ENCODE measurements at places on chromosomes 12 and 14.

DNA sequence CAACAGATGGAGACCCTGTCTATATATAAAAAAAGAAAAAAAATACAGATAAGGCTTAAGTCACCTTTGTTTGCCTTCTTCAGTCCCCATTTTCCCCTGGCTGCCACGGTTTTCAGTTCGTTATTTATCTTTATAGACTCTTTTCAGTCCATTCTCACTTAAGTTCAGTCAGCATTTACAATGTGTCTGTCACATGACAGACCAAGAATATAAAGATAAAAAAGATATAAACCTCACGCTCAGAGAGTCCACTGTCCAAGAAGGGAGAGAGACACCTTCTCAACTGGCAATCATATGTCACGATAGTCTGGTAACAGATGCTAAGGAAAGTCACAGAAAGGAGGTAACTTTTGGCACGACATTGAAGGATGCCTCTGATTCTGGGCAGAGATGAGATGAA is 13.4 kb upstream of the POLR3B start:
- DNase-seq, result no peak

DNA sequence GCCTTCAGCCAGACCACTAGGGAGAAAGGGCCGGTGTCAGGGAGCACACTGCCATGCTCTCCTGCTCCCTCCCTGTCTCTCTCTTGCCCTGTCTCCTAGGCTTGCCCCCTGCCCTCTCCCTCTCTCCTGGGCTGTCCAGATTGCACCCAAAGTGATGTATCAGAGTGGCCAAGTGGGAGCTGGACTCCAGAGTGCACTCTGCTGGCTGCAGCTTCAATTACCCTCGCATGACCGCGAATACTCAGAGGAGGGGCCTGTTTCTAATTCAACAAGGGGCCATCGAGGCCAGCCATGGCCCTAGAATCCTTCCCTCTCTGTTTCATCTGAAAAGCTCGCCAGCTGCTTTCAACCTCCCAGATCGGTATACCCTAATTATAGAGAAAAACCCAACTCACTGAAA is 206.4 kb upstream of the FKBP4 start:
- no peak for DNase-seq

GRCh38 chr14:88995437-88996198 is 171.2 kb downstream of the TTC8 start:
- DNase-seq, result no peak

GRCh38 chr14:105483300-105484068 is 3.2 kb upstream of the CRIP1 start:
- no peak for DNase-seq

DNA sequence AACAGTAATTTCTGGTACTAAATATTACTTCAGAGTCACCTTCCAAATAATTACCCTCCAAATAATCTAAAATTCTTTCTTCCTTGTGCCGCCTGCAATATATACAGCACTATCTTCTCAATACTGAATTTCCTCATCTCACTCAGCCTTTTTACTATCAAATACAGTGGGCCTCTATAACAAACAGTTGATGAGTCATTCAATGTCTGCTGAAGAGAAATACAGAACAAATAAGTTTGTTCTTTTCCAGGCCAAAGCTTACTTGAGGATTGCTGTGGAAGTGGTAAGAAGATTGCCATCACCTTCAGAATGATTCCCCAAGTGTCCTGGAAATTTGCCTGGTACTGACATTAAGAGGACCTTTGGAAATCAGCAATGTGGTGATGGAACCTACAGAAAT is 218.2 kb upstream of the ARHGAP5 start:
- DNase-seq, result no peak

DNA sequence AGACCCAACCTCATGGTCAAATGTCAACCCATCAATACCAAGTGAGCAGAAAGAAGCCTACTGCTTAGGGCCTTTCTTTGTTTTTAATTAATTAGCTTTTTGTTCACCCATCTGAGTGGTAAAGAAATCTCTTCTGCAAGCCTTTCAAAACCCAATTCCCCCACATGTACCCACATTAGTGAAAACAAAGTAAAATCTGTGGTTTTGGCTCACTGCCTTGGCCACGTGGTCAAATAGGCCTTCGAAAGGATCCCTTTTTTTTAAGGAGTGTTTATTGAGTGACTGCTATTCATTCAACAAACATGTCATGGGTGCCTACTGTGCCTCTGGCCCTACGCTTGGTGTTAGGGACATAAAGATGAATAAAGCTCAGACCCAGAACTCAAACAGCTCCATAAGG is 160.1 kb downstream of the NUAK1 start:
- no peak for DNase-seq

DNA sequence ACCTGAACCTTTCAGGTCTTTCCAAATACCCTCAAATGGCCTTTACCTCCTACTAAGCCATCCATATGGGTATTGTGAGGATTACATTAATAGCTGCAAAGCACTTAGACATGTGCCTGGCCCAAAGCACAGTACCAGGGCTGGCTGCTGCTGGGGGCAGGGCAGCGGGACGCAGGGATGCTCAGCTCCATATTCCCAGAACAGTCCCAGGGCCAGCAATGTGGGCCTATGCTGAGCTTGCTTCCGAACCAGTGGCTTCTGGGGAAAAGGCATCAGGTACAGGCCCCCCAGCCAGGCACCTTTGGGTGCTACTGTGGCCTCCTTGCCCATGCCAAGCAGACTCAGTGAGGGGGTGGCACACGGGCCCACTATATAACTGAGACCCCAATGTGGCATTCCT is 10.4 kb downstream of the ACTN1 start:
- no peak for DNase-seq

DNA sequence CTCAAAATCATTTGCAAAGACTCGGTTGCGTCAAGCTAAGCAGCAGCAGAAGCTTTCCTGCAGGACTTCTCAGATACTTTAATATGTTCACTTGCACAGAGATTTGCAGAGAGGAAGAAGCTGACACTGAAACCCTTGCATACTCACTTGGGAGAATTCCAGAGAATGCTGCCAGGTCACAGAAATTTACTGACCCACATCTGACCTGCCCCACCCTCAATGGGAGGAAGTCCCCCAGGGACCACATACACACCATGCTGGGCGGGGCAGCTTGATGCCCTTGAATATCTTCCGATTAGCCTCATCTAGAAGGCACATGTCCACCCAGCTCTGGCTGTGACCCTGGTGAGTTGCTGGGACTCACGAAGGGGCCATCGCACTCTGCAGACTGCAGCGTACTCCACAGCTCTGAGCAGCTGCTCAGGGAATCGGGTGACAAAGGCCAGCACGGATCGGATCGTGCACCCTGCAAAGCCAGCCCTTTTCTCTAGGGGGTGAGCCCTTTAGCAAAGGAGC is 83.2 kb downstream of the ITPK1 start:
- no peak for DNase-seq

DNA sequence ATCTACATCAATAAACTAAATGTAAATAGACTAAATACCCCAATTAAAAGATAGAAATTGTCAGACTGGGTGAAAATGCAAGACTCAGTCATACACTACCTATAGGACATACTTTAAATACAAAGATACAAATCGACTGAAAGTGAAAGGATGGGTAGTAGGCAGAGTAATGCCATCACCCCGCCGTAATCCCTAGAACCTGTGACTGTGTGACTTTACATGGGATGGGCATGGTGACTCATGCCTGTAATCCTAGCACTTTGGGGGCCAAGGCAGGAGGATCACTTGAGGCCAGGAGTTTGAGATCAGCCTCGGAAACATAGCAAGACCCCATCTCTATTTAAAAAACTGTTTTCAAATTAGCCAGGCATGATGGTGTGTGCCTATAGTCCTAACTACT is 2.6 kb upstream of the EVL start:
- DNase-seq, result no peak

DNA sequence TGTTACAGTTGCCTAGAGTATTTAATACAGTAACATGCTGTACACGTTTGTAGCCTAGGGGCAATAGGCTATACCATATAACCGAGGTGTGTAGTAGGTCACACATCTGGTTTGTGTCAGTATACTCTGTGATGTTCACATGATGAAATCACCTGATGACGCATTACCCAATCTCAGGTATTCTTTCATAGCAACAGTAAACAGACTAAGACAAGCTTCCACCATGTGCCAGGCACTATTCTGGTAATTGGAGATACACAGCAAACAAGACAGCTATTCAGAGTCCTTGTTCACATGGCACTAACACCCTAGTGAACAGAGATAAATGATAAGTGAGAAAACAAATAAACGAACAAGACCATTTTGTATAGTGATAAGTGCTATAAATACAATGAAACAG is 3.8 kb upstream of the PDE3A start:
- no peak for DNase-seq

DNA sequence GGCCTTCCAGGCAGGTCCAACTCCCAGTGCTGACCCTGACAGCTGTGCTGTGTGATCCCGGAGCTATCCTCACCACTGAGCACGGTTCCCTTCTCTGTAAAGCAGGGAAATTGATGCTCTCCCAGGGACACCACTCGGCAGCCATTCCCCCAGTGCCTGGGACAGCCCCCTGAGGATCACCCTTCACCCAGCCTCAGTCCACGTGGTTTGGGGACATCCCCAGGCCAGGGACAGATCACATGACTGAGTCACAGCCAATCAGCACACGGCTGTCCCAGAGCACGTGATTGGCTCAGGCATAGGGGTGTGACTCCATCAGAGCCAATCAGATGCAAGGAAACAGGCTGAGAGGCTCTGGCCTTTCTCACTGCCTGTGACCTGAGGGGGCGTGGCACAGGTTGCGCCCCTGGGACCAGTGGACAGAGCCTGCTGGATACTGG is 68.8 kb upstream of the SFSWAP start:
- no peak for DNase-seq

DNA sequence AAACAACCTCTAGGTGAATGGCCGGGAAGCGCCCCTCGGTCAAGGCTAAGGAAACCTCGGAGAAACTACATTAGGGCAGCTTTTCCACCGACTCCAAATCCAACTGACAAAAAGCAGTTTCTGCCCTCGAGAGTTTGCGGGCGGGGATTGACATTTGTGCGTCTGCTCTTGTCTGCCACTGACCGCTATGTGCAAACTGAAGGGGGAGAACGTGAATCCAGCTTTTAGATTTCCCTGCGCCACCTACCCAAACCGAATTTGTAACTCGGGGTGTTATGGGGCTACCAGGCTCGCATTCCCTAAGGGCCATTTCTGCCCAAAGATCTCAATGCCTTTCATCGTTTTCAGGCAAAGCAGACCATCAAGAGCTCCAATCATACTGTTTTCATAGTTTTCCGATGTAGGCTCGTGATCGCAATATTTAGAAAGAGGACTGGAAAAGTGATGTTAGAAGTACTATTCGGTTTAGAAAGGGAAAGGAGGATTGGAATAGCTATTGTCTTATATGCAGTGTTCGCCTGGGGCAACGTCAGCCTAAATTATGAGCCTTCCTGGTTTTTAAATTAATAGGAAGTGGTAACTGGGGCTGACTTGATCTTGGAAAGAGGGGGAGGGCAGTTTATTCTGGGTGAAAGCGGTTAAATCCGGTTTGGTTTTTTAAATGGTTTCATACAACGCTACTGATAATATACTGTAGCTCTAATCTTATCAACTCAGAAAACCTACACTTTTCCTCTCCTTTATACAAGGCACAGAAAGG is 45.4 kb downstream of the BCAT1 start:
- DNase-seq, result no peak

DNA sequence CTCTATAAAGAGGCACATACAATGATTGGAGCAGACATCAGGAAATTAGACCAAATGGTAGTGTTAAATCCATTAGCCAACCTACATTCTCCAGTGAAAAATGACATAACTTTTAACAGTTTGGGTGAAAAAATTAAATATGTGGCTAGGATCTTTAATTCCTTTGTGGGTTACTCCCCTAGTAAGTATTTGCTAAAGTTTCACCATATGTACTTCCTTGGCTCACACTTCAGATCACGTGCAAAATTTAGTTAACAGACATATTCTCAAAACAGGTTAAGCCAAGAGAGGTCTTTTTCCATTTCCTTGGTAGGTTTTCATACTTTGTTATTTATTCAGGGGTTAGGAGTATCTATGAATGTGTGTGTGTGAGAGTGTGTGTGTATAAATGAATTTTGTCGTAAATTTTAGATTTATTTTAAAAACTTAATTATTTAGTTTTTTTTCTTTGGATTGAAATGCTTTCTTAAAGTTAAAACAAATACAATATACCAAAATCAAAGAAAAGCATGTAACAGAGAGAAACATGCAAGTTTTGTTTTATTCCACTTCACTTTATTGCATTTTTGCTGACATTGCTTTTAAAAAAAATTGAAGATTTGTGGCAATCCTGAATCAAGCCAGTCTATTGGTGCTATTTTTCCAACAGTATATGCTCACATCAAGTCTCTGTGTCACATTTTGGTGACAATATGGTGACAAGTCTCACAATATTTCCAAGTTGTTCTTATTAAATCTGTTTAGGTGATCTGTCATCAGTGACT is 258.7 kb downstream of the FLRT2 start:
- DNase-seq, result no peak

DNA sequence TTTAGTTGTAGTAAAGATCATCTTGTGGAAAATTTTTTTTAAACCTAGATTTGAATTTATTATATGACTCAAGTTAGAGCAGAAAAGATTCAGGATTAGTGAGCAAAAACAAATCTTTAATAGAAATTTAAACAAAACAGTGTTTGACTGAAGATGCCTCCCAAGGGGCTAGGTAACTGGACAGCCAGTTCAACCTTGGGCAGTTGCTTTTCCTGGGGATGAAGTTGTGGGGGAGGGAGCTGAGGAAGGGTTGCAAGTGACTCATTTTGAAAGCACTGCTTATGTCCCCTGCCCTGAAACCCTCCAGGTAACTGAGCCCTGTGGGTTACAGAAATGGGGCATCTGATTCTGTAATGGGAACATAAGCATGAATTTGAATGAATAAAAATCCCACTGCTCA is 13.1 kb downstream of the CFAP54 start:
- DNase-seq, result no peak

- no peak for DNase-seq
These were observed 80.9 kb downstream of the TESC start for GRCh38 chr12:117018276-117018675.

DNA sequence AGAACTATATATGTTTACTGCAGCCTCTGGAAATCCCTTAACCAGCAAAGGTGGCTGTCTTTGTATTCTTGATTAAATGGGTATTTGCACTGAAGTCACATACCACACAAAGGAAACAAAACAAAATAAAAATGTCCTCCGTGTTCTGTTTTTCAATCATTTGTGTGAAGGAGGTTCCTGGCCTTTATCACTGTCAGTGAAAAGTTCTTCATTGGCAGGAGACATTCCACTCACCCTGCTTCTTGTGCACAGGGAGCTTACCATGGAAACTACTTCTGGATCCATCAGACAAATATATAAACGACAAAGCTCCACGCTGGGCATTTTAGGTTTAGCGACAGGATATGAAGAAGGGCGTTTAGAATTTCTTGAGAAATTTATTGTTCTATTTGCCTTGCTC is 5.7 kb upstream of the NKX2-8 start:
- DNase-seq, result no peak

- DNase-seq, result no peak
These were observed 51.5 kb upstream of the CMKLR1 start for GRCh38 chr12:108390495-108391203.

DNA sequence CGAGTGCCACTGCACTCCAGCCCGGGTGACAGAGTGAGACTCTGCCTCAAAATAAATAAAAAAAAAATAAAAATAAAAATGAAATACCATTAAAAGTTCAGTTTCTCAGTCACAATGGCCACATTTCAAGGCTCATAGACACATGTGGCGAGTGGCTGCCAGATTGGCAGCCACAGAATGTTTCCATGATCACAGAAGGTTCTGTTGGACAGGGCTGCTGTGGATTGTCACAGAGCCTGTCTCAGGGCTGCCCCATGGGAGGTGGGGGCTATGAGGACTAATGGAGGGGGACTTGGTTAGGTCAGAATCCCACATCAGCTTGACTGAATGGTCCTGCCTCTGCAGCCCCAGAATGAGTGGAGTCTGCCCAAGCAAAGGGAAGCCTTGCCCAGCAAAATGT is 3.8 kb upstream of the PLA2G1B start:
- DNase-seq, result no peak

- DNase-seq, result no peak
These were observed 15.0 kb upstream of the CACNA2D4 start for GRCh38 chr12:1933342-1934051.

Data from frontal cortex (tissue), 4 donors.